ENCODE measurements at places on chromosomes 7 and 10. TPM values are rescaled to one million over a fixed set of nuclear protein-coding genes. Genes with fewer than 3 reads are reported as not detected.

Gene NPC1L1
- polyA plus RNA-seq: 0.09 TPM

Gene TCAF2
- polyA plus RNA-seq: 1.2 TPM

Gene SIRT1
- 12.6 TPM for polyA plus RNA-seq

Gene RBM20
- 0.64 TPM for polyA plus RNA-seq

DNA sequence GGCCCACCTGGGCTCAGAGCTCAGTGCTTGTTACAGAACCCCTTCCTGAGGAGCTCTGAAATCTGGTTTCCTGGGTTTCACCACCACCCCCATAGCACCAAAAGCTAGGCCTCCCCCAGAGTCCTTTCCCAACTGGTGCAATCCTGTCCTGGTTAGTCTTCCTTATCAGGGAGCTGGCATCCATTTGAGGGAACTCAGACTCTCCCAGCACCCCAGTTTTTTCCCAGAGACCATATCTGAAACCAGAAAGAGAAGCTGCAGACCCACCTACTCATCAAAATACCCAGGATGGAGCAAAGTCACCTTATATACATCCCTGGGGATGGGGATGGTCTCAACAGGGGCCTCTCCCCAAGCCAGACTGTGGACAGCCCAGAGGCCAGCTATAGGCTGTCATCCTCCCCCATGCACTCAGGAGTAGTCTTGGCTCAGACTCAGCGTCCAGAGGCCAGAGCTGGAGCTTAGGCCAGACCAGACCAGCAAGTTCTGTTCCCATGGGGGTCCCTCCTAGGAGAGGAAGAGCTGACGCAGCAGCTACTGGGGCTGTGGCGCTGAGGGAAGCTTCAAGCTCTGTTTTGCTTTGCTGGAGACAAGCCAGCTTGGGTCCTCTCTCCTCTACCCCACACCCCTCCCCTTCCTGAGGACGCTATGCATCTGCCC, 3.0 kb downstream of the TBATA start:
- no peak for DNase-seq

- no peak for DNase-seq
These were observed 80.8 kb upstream of the UNC5B start for GRCh38 chr10:71131508-71132088.

DNA sequence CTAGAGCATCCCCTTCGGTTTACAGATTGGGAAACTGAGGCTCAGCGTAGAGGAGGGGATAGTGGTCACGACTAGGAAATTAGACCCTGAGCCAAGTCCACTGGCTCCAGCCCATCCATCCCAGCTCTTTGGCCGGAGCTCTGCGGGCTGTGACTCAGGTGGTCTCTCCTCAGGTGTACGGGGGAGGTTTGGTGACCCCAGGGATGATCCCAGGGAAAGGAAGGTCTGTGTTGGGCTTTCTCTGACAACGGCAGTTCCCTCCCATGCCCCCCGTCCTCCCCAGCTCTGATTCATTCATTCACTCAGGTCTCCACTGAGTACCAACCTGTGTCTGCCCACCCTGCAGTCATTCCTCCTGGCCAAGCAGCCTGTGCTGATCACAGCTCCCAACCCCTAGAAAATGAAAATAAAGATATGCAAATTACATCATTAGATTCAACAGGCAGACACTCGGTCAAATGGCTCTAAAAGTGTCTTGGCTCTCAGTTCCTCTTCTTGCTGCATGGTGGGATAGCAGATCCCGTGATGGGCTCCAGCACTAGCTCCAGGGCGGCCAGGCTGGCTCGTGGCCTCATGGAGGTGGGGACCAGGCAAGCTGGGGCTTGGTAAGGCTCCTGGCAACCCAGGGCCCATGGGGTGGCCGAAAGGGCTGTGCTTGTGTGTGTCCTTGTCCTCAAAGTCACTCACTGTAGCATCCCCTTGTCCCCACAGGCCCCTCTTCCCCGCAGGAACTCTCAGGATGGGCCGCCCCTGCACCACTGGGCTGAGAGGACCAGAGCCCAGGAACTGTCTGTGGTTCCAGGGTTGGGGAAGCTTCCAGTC, 37.8 kb downstream of the CLRN3 start:
- DNase-seq: no peak

DNA sequence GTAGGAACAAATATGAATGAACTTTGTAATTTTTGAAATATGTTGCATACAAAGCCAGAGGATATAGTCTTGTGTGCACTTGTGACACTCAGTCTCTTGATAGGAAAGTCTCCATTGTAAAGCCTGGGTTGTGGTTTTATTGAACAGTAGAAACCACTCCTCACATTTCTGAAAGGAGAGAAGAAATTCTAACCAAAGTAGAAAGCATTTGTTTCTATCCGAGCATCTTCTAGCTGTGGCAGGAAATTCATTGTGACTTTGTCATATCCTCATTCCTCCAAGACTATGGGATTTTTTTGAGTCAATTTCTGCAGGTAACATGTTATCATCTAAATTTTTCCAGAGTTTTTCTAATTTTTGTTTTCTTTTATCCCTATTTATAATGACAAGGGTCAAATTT, 55.5 kb upstream of the NCF1 start:
- DNase-seq: no peak

DNA sequence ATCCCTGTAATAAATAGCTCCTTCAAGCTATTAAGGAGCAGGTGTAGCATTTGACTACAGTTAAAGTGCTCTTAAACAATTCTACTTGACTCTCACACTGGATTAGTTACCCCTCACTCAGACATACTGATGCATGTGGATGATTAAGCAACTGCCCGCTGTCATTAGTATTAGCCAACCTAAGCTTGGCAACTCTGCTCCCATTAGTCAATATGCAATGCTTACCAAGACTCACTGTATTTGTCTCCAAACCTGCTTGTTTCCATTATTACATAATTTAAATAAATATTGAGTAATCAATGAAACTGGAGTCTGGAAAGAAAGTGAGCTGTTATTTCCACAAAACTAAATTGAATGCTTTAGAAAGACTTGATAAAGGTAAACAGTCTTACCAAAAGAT, 144.0 kb upstream of the ASAH2 start:
- no peak for DNase-seq

DNA sequence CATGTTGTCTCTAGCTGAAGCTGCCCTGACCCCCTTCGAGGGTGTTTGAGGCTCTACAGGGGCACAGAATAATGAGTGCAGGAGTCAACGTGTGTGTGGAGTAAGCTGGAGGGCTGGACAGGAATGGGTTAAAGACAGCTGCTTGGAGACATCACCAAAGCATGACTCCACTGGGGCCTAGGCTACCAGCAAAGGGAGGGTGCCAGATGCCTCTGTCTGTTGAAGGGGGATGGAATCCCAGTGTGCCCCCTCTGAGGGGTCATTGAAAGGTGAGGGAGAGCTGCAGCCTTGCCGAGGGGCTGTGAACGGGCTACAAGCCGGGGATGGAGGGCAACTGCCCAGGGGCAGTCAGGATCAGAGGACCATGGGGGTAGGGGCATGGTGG, 51.7 kb upstream of the PODXL start:
- DNase-seq: no peak

DNA sequence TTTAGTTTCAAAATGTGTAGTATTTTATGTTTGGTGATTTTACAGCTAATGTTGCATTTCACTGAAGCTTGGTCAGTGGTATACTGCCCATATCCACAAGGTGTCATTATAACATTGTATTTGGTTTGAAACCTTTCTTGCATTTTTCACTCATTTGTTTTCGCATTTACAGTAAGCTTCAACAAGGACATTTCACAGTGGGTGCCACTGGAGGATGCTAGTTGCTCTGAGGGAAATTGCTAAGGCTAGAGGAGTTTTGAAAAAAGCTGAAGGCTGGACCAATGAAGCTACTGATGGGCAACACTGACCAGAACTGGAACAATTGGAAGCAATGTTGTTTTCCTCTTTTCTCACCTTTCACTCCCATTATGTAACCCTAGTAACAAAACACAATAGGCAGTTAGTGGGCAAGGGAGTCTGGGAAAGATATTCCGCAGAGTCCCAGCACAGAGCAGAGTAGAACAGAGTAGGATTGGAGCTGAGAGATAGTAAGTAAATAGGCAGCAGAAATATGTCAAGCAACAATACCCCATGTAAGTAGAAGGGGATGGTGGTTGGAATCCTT, 23.6 kb upstream of the SRI start:
- DNase-seq: no peak
